ENCODE measurements at places on chromosomes 11 and 22. TPM values are rescaled to one million over a fixed set of nuclear protein-coding genes. Genes with fewer than 3 reads are reported as not detected.

DNA sequence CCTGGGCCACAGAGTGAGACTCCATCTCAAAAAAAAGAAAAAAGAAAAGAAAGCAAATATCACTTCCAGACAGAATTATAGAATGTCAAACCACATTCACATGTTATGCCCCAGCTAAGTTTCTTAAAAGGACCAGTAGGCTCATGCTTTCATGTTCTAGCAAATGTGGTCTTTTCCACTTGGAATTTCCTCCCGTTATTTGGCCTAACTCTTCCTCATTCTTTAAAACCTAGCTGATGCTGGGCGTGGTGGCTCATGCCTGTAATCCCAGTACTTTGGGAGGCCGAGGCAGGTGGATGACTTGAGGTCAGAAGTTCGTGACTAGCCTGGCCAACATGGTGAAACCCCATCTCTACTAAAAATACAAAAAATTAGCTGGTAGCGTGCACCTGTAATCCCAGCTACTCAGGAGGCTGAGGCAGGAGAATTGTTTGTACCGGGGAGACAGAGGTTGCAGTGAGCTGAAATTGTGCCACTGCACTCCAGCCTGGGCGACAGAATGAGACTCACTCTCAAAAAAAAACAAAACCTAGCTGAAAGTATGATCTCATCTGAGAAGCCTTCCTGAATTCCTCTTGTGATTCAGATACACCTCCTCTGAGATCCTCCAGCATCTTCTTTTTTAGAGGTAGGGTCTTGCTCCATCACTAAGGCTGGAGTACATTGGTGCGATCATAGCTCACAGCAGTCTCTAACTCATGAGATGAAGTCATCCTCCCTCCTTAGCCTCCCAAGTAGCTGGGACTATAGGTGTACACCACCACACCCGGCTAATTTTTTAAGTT lies 50.4 kb downstream of the FCHSD2 start:
- DNase-seq, result peak; percentile 34

GRCh38 chr11:40306938-40307548 lies 1152.4 kb downstream of the LRRC4C start:
- DNase-seq, result peak; percentile 25

DNA sequence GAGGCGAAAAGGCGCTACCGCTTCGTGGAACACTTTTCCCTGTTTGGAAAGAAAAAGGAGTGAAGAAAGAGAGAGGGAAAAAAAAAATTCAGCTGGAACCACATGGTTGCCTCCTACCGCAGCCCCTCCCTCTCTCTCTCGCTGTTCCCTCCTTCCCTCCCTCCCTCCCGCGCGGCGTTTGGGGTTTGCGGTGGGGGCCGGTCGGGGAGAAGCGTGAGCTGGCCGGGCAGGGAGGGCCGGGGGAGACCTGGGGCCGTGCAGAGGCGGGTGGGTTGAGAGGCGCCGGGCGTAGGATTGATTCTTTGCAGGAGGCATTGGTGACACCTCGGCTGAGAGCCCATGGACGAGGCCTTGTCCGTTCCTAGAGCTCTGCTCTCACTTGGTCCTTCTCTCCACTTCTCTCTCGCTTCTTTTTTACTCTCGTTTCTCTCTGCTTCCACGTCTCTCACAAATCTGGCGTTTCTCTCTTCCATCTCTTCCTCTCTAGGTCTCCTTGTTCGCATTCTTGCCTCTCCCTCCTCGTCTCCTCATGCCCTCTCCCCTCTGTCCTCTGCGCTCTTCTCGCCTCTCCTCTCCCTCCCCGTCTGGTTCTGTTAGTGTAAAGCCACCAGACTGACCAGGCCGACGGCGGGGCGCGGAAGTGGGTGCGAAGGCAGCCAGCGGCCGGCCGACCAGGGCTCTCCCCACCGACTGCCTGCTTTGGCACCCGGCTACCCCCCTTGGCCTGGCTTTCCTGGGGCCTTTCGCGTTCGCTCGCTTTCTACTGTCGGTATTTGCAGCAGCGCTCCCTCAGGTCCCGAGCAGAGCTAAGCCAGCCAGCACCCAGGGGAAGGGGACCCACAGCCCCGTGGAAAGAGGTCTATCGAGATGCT lies at the start of gene CLMP:
CLMP (minus strand) TSS at position 61 of the 872 bp plus-strand sequence. CDS start 308 bp downstream, outside the sequence.
- DNase-seq, result no peak

DNA sequence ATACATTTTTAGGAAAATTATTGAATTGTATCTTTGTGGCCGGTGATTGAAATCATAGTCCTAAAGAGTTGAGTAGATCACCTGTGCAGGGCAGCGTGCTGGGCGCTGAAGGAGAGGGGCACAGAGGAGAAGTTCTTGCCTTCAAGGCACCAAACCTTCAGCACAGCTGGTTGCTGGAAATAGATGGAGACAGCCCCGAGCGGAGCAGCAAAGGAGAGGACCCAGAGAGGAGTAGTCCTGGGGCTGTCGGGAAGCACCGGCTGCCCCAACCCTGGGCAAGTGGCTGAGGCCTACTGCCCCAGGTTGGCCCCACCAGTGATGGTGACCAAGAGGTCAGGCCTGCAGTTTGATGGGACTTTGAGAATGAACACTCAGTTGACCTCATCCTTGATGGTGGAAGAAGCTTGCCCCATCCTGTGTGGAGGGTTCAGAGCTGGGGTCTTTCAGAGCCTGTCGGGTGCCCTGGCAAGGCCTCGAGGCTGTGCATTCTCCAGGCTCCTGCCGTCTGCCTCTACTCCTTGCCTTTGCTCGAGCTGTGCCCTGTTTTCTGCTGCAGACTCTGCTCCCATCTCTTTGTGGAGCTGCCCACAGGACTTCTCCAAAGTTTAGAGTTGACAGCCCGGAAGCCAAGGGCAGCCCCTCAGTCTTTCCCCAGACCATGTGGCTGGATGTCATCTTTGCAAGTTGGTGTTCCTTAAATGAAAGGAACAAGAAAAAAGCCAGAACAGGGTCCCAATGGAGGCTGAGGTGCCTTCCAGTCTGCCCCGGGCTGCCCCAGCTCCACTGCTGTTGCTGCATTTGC lies 285.1 kb downstream of the TBC1D22A start:
- no peak for DNase-seq

DNA sequence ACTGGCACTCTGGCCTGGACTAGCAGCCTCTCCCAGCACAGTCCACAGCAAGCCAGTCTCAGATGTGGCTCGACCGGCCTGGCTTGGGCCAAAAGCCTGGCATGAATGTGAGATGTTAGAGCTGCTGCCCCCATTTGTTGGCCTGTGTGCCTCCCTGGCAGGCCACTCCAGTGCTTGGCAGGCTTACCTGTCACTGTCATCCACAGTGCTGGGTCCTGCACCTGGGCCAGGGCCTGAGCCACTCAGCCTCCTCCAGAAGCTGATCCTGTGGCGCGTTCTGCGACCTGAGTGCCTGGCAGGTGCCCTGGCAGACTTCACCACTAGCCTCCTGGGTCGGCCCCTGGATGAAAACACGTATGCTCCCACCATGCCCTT lies 36.1 kb downstream of the RRP8 start:
- DNase-seq, result no peak

GRCh38 chr11:6733326-6734275 lies 38.2 kb downstream of the OR2AG2 start:
- DNase-seq, result no peak

- DNase-seq, result no peak
Observed at GRCh38 chr11:66985508-66986177, 10.5 kb downstream of the C11orf86 start.

BET1L gene
- 28.5 TPM for polyA plus RNA-seq

DNA sequence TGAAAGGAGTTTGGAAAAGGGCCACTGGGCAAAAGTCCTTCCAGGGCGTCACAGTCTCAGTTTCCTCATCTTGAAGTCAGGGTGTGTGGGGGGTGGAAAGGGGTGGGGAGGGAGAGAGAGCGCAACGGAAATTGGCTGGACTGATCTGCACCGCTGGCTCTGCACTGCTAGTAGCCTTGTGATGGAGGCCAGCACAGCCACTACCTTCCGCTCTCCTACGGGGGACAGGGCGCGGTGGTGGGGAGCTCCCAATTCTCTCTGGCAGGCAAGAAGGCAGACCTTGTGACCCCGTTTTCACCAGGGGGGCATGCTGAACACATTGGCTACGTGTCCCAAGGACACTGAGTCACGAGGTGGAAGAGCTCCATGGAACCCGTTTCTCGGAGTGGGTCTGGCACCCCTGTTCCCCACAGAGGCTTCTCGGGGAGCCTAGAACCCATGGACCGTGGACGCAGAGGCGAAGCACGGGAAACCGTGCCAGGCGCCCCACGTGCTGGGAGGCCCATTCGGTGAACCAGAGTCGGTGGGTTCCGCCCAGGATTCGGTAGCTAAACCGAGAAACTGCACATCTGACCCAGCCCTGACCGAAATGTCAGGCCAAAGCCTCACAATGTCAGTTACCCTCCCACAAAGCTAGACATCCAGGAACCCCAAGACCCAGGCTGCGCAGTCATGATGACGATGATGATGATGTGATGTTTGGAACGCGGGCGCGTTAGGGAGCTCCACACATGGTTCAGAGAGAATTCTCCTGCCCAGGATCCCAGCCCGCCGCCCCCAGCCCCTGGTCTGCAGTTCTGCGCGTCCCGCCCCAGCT lies 28.3 kb upstream of the WNT11 start:
- DNase-seq, result peak; percentile 60

DNA sequence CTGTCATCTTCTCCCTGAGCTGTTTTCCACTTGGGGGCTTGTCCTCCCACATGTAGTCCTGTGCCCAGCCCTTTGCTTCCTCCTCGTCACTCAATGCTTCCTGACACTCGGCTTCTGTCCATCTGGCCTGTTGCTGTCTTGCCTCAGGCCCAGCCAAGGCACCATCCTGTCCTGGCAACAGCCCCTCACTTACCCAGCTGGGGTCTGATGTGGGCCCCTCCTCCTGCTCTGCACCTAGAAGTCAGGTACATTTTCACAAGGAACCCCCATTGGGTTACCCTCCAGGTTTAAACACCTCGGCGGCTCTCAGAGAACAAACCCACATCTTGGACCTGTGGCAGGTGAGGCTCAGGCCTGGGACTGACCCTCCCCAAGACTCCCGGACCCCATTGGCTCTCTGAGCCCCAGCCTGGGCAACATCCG lies 784.8 kb downstream of the TBC1D22A start:
- DNase-seq, result no peak

- no peak for DNase-seq
Observed at GRCh38 chr11:118870396-118871343, 13.0 kb upstream of the CXCR5 start.

MS4A3 gene
- polyA plus RNA-seq, result not detected

DNA sequence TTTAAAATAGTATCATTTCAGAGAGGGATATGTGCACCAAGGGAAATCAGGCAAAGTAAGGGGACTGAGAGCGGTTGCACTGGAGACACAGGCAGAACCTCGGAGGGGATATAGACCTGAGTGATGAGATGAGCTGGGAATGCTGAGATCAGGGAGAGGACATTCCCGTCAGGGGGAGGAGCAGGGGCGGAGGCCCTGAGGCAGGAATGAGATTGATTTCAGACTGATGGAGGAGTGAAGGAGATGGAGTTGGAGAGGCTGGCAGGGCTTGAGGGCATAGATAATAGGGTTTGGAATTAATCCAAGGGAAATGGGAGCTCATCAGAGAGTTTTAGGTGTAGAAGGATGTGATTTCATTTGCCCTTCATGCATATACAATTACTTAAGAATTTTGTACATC lies 13.2 kb downstream of the CD6 start:
- DNase-seq, result no peak

DNA sequence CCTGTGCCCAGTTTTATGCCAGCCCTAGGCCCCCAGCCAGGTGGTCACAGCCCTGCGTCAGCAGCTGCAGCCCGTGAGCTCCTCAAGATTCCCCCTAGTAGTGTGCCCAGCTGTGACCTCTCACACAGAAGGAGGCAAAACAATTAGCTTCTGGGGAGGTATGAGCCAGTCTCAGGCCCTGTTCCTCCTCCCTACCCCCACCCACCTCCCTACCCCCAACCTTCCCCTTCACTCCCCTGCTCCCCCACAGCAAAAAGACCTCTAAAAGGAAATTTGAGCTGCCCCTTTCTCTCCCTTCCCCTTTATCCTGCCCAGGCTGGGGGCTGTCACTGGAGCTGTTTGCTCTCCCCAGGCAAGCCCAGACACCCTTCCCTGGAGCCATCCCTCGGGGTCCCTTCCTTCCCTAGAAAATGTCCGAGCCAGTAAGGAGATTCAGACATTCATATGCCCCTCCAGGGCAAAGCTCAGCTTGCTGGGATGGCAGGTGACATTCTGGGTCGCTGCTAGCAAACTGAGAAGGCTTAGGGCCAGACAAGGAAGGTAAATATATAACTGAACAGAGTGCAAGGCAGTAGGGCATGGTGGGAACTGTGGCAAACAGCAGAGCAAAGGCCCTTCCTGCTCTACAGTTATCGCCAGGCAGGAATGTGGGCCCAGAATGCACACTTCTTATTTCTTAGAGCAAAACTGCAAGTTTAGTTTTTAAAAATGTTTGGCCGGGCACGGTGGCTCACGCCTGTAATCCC lies 300.2 kb downstream of the MN1 start:
- no peak for DNase-seq

DNA sequence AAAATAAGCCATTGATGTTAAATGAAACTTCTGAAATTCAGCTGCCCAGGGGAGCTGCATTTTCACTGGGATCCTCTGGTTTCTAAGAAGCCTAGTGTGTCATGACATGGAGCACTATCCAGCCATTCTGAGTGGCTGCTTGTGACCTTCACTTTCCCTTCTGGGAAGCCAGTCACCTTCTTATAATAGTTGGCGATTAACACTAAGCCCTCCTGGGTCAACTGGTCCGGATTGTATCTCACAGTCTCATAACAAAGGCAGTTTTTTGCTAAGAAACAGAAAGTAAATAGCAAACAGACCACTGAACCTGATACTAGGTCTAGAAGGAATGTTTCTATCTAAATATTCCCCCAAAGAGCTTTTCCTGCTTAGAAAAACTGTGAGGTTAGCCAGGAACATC lies 7.9 kb downstream of the CSRP3 start:
- DNase-seq, result no peak

GRCh38 chr11:29063630-29064361 lies 953.0 kb downstream of the KCNA4 start:
- DNase-seq, result no peak

OR6M1 gene
- not detected for polyA plus RNA-seq

CHRDL2 gene
- polyA plus RNA-seq, result 5.4 TPM

DNA sequence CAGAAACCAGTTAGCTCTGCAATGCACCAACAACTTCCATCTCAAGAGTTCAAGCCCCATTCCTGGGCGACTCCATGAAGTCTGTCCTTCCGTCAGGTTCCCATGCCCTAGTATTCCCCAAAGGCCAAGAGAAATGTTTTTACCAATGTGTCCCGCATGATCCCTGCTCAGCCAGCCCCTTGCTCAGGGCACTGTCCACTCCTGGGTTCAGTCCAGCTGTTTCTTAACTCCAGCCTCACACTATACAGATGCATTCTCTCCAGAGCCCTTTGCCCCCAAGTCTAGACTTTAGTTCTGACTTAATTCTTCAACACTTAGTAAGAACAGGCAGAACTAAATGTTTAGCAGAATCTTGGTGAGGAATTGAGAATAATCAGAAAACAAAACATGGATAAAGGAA lies 497.5 kb downstream of the SOX6 start:
- no peak for DNase-seq

DNA sequence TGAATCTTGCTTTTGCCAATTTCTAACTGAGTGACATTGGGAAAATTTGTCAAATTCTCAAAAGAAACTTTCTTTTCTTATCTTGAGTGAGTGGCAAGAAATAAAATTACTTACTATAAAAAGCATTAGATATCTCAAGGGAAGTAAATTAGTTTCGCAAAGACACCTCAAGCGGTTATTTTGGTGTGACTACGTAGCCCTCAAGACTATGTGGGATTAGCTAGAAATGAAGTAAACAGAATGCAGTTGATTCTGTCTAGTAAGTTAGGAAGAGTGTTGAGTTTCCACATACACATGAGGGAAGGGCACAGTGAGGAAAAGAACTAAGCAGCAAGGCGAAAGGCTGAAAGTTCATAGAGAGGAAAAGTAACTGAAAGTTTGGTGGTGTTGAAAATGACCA lies 28.3 kb upstream of the MS4A6A start:
- DNase-seq, result no peak

All from A549 (cell line).